ENCODE measurements at places on chromosomes 16 and 17. TPM values are rescaled to one million over a fixed set of nuclear protein-coding genes. Genes with fewer than 3 reads are reported as not detected.

Gene KRT40
- not detected for total RNA-seq

DNA sequence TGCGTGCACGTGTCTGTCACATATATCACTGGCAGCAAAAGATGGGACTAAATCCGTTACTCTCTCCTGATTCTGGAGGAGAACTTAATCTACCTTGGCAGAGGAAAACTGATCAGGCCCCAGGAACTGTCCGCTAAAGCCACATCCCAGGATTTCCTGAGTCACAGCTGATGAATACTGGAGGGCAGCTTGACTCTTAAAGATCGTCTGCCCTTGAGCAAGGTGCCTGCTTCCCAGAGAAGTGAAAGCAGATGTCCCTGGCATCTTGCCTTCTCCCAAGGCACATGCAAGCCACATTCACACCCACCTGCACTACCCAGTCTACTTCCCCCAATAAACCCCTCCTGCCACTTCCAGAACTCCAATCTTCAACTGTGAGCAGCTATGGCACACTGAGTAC, 99.8 kb downstream of the CPPED1 start:
- DNase-seq = peak; percentile 84

DNA sequence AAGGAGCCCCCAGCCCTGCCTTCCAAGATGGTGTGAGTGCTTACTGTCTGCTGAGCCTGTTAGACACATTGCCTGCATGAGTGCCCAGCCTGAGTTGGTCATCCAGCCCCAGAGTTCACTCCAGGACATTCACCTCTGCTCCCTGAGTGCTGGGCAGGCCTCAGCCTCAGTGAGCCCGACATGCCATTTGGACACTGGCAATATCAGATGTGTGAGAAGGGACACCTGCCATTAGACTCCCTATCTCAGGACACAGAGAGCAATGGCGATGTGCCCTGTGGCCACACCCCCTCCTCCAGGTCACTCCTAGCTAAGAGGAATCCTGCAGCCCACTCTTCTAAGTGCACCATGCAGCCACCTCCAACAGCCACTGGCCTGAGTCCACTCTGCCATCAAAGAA, 34.7 kb upstream of the CES5A start:
- DNase-seq = no peak

- peak; percentile 39 for DNase-seq
Measured at GRCh38 chr16:19809121-19809635, 75.5 kb downstream of the GPRC5B start.

GRCh38 chr17:64149196-64149595, 19.3 kb upstream of the ERN1 start:
- DNase-seq = no peak

All from RPMI7951 (cell line).